Left ventricle myocardium inferior (tissue), 1 donor: ENCODE measurements at places on chromosomes 11 and 22. TPM values are rescaled to one million over a fixed set of nuclear protein-coding genes. Genes with fewer than 3 reads are reported as not detected.

The APOA1 gene
- total RNA-seq, result 62.6 TPM

The SYCE3 gene
- total RNA-seq, result not detected

DNA sequence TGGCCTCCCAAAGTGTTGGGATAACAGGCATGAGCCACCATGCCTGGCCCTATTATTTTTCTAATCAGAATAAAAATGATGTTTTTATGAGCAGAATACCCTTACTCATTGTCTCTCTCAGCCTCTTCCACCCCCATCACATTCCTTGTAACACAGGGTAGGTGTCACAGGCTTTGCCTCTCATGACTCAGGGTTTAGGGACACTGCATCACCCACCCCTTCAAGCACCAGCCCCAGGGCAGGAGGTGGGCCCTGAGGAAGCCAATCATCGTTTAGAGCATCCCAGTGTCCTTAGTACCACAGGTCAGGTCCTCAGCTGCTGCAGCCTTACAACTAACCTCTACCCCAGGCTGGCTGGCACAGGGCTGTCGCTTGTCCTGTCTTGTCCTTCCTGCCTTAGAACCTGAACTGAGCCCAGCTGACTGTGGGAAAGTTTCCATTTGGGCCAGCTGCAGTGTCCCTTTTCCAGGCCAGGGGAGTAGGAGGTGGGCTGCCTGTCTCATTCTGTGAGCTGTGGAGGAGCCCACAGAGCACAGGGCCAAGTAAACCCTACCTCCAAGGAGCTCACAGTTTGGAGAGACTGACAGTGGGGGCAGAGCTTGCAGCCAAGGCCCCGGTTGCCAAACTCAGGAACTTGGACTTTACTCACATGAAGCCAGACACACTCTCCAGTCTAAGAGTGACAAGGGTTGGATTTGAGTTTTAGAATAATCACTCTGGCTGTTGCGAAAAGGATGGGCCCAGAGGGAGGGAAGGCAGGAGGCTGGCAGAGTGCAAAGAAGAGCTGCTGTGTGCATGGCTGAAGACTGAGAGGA is 19.5 kb upstream of the UVRAG start:
- no peak for DNase-seq

DNA sequence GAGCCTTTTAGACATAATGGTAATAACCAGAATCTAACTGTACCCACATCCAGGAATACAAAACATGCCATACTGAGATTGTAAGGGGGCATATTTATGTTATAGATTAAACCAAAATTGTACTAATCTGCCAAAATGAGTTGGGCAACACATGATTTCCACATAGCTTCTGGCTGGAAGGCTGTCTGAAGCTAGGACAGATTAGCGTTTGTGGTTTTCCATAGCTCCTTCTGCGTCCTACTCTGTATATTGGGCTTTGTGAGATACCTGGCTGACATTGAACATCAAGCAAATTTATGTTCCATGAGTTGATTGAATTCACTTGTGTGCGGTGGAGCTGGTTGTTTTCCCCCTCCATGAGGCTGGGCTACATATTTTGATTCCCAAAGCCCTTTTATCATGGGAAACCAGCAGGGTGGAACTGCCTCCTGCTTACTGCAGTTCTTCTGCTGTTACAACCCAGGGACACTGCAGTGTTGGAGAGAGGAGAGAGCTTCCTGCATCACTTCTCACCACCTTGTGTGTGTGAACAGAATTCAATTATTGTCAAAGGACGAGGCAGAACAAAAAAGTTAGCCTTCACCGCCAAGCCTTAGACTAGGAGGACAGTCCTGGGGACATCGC is 114.9 kb downstream of the C11orf91 start:
- no peak for DNase-seq

DNA sequence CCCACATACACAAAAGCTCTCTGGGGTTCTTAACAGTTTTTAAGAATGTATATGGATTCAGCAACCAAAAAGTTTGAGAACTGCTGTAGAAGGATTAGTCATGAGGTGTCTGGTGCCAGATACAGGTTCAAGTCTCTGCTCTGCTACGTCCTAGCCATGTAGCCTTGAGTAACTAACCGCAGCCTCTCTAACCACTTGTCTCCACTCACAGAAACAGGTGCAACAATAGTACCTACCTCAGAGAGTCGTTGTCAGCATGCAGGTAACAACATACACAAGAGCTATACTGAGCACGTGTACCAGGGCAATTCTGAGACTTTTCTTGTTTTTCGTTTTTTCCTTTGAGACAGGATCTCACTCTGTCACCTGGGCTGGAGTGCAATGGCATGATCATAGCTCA is 26.9 kb downstream of the CBX7 start:
- no peak for DNase-seq

DNA sequence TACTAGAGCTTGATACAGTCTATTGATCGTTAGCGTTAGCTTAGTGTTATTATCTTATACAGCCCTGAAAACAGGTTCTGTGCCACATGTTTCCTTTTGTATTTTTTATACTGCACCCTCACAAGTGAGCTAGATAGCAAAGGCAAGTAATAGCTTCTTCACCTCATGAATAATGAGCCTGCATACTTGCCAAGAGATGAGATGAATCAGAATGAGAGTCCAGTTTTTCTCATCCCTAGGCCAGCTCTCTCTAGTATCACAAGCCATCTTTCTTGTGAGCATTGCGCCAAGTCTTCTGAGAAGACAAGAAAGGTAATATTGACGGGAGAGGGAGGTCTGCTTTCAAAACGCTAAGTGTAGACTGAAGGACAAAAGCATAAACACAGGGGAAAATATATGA is 8.7 kb upstream of the CARD18 start:
- no peak for DNase-seq

DNA sequence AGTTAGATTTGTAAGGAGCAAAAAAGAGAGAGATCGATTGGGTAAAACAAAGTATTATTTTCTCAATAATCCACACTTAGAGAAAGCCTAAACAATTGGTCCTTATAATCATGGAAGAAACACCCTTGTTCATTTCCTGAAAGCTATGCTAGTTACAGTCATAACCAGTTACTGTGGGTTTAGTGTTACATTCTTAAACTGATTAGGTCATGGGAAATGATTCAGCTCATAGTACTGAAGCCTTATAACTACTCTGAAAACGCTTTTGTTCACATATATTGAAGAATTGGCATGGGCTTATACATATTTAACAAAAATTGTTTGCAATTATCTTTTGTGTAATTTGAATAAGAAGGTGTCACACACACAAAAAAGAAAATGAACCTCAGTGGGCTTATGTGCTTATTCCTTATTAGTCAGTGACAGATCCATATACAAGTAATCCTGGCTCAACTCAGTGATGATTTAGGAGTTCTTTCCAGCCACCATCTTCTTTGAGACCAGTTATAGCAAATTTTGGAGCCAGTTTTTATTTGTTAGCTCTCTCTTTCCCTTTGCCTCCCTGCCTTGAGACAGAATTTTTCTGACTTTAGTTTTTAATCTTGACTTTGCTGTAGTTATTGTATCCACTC is 198.5 kb upstream of the CTSC start:
- no peak for DNase-seq

GRCh38 chr11:128330203-128330602 is 257.2 kb downstream of the ETS1 start:
- no peak for DNase-seq
